ENCODE measurements at places on chromosomes 5 and 9.

DNA sequence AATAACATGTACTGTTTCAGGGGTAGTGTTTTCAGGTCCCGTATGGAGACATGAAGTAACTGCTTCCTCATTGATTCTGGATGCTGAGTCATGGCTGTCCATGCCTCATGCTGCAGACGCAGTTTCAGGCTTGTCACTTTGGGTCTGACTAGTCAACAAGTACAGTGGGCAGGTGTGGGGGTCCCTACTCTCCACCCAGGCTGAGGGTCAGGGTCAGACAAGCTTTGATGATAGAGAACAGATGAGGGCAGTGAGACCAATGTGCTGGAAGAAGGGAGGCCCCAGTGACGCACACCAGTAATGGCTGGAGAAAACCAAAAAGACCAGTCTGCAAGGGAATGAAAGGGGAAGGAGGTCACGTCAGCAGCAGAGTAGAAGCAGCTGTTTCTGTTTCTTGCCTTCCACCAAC lies 80.0 kb upstream of the NFIL3 start:
- no peak for DNase-seq

GRCh38 chr5:178114325-178115135 lies 1.2 kb downstream of the N4BP3 start:
- DNase-seq, result no peak

GRCh38 chr5:96703384-96703920 lies 41.3 kb downstream of the CAST start:
- DNase-seq, result no peak

DNA sequence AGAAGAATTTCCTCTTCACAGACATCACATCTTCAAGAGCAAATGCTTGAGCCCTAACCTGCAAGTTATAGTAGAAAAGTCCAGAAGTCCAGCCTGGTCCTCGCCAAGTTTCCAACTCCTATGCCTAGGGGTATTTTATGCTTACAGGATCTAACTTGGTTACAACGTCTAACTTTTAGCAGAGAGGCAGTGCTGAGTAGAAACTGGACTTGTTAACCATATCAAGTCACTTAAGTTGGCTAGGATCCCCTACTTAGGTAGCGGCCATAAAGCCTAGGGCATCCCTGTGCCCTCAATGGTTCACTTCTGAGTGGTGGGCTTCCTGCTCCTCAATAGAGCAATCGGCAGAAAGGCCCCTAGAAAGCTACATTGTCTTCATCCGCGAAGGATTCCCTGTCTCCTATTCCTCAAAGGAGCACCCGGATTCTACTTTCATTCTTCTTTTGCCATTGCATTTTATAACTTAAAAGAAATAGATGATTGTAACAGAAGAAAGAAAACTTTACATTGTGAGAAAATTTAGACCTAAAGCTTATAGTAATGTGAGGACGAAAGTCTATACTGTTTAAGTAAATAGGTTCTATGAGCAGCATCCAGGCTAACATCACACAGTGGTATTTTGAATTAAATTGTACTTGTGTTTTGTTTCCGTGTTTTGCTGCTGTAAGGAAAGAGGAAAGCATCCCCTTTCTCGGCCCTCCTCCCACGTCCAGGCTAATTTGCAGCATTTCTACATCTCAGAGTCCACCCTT lies 1.3 kb upstream of the MTAP start:
- no peak for DNase-seq

DNA sequence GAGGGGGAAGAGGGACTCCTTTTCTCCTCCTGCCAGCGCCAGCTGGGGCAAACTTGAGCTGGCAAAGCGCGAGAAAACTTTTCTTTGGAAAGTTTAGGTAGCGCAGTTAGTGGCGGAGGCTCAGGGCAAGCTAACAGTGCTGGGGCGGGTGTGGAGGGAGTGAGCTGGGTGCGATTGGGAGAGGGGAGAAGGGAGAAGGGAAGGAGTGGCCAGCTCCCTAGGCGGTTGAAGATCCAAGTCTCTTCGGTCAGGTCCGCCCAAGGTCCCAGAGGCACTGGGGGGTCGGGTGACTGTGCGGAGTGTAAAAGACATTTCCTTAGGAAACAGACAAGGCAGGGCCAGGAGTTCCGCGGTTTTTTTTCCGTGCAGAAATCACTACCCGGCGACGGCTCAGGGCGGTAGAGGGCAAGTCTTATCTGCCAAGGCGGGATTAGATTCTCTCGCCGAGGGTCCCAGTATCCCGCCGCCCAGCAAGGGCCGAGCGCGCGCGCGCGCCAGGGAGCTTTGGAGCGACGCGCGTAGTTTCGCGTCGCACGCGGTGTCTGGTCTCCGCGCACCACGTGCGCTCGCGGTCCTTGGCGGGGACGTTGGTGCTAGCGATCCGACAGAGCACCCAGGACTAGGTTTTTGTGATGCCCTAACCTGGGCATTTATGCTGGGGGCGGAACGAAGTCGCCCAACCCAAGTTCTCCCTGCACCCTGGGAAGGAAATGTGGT lies 33.6 kb upstream of the NFIB start:
- DNase-seq, result no peak

GRCh38 chr5:31783731-31784130 lies 144.8 kb downstream of the PDZD2 start:
- no peak for DNase-seq

DNA sequence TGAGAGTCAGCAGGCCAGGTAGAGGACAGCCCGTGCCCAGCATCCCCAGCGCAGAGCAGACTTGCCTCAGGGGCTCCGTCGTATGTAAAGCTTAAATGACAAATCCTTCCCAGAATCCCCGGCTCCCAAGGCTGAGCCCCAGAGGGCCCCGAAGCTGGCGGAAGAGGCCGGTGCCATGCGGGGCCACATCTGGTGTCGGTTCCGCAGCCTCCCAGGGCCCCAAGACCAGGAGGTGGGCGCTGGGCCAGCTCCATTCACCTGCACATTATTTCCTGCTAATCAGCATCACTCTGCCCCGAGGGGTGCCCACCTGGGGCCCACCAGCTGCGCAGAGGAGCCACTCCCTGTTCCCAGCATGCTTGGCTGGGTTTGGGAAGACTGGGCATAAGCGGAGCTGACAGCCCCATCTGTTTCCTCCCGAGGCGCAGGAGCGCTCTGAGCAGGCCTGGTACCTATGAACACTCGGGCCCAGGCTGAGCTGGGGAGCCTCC lies 124.0 kb upstream of the PPP1R26 start:
- no peak for DNase-seq

- no peak for DNase-seq
These were observed 289.6 kb downstream of the MED10 start for GRCh38 chr5:6088706-6089105.

- DNase-seq, result no peak
These were observed 513.0 kb downstream of the MTRR start for GRCh38 chr5:8381972-8382371.

DNA sequence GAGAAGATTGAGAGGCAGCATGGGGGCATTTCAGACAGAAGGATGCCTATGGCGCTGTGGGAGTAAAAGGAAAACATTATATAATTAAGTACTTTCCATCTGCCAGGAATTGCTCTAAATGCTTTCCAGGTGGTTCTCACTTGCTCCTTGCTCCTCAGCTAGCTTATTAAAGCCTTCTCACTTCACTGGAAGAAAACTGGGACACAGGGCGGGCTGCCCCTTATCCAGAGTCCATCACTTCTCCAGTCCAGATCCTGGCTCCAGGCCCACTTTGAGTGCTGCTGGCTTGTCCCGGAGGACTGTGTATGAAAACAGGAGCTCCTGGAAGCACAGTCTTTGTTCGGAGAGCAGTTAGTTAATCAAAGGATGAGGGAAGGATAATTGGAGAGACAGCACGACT lies 409.9 kb upstream of the ADAMTS16 start:
- no peak for DNase-seq

- no peak for DNase-seq
These were observed 58.4 kb downstream of the ZCCHC7 start for GRCh38 chr9:37178742-37179141.

DNA sequence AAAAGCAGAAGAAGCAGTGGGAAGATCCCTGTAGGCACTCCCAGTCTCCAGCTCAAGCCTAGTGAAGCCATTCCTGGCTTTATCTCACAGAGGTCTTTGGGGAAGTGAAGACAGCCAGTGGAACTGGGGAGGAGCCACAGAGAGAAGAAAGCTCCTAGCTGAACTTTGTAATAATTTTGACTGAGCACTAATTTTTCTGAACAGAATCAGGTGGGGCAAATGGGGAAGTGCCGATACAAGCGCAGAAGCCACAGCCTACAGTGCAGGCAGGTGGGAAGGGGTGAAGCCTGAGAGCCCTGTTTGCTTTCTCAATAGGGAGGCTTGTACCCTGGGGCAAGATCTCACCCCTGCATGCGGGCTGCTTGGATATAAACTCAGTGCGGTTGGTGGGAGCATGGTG lies 48.4 kb upstream of the SNAPC3 start:
- DNase-seq, result no peak

GRCh38 chr5:15446552-15446951 lies 53.4 kb upstream of the FBXL7 start:
- DNase-seq, result no peak

DNA sequence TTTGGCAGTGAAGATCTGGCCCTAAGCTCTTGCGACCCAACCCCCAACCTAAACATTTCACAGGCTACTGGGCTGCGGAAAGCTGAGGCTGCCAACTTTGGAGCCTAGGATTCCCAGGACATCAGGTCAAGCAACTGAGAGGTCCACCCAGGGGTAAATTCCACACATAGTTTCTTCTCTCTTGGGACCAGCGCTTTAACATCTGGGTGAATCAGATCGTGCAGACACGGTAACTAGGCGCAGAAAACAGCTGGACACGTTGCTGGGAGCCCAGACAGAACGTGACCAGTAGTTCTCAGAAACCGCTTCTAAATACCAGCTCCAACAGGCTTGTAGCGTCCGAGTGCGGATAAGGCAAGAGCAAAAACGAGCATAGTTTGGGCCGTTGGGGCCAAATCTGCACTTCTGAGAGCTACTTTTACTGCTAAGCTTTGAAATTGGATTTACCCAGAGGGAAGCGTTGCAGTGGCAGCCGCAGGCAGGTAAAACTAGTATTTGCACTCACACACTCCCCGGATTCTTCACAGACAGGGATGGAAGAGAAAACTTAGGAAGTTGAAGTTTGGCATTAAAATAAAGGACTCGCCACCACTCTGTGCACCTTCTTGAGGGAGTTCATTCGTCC lies 11.8 kb downstream of the ITGA1 start:
- no peak for DNase-seq

- DNase-seq, result no peak
These were observed 119.9 kb downstream of the ADAMTS2 start for GRCh38 chr5:179225387-179225786.

DNA sequence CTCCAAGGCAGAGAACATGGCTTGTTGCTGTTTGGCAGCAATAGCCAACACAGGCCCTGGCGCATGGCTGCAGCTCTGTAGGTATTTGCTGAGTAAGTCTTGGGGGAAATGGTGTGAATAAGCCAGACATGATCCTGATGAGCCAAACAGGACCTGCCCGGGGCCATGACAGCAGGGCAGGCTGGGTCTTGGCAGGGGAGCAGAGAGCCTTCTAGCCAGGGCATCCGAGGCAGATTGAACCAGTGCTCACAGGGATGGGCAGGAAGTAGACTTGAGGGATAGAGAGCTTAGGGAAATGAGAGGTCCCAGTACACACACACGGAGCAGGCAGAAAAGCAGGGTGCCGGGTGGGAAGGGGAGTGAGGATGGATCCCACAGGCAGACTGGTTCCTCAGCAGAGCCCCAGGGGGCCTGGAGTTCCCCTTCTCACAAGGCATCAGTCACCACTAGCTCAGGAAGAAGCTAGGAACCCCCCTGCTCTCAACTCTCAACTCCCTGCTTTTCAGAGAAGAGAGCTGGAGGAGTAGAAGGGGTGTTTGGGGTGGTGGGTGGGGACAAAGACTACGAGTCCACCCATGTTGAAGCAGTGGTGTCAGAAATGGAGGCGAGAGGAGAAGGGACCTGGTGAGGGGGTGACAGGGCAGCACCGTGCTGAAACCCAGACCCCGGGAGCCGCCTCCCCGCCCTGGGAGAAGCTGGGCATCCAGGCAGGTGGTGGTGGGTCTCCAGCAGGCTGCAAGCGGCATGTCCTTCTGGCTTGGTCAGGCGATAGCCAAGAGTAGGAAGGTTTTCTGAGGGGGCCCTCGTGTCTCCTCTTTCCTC lies 111.1 kb downstream of the RGS3 start:
- DNase-seq, result no peak

DNA sequence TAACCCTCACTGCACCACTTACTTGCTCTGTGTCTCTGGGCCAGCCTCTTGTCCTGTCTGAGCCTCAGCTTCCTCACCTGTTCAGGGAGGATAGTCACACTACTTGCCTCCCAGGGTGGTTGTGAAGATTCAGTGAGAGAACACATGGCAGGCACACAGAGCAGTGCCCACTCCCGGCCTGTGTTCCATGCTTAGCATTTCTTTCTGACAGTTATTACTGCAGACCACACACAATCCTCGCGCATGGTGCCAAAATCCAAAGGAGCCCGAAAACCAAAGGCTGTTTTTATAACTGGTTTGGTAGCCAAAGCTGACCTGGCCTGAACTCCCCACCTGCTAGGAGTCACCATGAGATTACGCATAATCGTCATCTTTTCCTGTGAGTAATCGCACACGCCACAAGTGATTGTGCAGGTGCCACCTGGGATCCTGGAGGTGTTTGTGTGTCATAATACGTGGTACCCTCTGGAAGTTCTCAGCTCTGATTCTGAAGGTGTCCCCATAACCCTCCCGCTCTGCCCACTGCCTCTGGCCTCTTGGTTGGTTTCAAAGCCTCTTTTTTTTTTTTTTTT lies 84.6 kb upstream of the FBXW11 start:
- DNase-seq, result no peak

GRCh38 chr9:117887941-117888340 lies 183.7 kb downstream of the TLR4 start:
- DNase-seq, result no peak

DNA sequence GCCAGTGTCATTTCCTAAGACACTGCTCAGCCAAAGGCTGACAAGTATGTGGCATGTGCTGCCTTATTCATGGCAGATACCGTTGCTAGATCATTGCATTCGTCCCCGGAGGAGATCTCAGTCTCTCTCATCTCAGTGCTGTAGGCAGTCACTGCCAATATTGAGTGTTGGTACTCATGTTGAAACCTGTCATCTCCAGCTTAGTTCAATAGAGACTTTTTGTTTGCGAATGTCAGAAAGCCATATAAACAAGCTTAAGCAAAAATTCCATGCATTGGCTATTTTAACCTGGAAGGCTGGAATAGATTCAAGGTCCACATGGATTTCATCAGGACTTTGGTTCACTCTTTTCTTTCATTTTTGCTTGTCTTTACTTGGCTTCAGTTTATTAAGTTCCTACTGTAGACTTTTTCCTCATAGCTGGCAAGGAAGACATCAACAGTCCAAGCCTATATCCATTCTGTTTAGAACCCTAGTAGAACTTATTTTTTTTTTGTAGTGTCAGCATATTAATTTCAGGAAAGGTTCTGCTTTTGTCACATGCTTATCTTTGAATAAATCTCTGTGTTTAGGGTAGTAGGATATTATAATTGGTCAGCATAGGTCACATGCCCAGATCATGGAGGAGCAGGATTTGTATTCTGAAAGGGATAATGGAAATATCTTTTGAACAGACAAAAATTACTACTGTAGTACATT lies 66.8 kb downstream of the FCHO2 start:
- no peak for DNase-seq

DNA sequence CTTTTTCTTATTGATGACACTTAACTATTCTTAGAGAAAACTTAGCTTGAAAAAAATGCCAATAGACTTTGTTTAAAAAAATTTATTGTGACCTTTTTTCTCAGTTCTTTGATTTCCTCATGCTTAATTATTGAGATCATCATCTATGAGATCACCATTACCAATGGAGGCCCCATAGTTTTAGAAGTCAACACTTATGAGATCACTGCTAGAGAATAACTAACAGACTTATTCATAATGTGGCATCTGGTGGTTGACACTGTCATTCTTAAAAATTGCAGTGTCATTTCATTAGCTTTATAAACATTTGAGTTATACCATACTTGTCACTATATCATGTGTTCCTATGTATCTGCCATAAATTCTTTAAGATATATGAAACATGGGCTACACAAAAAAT lies 14.9 kb upstream of the FEM1C start:
- no peak for DNase-seq
